Tibial nerve (tissue), 4 donors: ENCODE measurements at places on chromosomes 6 and 20.

GRCh38 chr20:62210496-62210855 lies 9.6 kb downstream of the HRH3 start:
- no peak for DNase-seq

DNA sequence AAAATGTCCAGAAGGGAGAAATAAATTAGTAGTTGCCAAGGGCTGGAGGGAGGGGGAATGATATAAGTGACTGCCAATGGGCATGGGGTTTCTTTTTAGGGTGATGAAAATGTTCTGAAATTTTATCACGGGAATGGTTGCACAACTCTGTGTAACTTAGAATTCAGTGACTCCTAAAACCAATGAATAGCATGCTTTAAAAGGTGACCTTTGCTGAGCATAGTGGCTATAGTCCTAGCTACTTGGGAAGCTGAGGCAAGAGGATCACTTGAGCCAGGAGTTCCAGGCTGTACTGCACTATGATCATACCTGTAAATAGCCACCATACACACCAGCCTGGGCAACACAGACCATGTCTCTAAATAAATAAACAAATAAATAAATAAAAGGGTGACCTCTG lies 109.0 kb downstream of the ATG5 start:
- DNase-seq = no peak

- DNase-seq = no peak
Measured at GRCh38 chr6:108235127-108235526, 25.7 kb downstream of the SNX3 start.

DNA sequence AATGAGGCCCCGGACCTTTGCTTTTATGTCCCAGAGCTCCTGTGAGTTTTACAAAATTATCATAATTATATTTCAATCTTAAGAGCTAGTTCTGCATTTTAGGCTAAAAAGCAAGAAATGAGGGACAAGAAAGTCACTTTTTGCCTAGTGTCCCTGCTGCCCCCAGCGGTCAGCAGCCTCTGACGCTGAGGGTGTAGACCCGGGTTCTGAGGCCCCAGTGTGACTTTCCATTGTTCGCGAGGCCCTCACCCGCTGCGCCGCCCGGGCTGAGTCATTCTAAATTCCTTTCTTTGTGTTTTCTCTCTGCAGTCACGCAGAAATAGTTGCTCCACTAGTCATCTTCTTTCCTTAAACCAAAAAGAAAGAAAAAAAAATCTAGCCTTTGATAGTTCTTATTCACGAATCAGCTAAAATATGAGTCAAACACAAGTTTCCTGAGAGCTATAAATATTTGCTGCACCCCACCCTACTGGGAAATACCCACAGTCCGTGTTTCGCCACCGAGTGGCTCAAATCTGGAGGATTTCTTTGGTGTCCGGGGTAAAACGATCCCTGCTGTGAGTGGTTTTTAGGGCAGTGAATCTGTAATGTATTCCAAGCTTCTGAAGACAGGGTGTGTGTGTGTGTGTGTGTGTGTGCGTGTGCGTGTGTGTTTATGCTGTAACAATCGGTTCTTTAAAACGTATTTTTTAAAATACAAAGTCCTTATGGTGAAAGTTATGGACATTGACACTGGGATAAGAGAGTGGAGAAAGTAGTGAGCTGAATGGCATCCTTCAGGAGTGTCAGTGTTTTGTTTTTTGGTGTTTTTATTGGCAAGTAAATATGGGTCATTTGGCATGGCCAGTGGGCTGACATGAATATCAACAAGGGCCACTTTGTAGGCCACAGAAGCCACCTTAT lies 59.7 kb upstream of the EEF1A1 start:
- peak; percentile 78 for DNase-seq

- no peak for DNase-seq
Measured at GRCh38 chr6:166494757-166495486, 91.6 kb downstream of the RAMACL start.

DNA sequence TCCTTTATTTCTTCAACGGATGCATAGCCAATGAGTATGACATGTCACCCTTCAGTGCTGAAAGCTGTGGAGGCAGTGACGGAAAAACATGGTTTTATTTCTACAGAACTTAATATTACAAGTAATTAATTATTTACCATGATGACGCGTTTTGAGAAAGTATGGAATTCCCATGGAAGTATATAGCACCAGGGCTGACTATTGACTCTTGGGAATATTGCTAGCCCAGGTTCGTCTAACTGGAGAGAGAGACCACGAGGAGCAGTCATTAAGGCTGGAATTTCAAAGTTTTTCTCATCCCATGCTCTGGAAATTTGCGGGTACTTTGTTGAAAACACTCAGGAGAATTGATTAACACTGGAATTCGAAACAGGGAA lies 155.2 kb upstream of the PRSS16 start:
- no peak for DNase-seq

DNA sequence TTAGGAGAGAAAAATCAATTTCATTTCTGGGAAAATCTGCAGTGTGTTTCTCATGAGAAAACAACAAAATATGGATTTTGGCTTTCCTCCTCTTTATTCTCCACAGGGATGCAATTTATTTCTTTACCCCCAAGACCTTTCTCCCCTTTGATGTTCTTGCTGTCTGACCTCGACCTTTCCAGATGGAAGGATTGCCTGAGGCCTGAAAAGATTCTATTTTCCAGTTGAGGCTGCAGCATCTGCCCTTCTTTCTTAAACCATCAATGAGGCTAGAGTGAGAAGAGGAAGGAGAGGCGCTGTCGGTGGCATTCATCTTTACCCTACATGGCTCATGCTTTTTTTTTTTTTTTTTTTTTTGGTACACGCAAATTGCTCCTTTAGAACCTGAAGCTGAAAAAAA lies 344.2 kb upstream of the BTBD3 start:
- no peak for DNase-seq

DNA sequence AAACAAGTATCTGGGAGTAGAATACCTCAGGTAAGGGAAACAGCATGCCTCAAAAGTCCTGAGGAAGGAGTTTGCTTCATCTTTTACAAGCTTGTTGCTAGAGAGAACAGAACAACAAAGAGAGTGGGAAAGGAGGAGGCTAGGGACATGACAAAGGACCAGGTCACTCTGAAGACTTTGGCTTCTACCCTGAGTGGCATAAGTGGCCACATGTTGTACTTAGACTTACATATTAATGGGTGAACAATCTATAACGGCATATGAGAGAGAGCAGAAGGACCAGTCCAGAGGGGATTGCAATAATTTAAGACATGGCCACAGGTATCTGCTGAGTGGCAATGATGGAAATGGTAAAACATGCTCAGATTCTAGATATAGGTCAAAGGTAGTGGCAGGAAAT lies 668.3 kb upstream of the ADGRB3 start:
- no peak for DNase-seq

DNA sequence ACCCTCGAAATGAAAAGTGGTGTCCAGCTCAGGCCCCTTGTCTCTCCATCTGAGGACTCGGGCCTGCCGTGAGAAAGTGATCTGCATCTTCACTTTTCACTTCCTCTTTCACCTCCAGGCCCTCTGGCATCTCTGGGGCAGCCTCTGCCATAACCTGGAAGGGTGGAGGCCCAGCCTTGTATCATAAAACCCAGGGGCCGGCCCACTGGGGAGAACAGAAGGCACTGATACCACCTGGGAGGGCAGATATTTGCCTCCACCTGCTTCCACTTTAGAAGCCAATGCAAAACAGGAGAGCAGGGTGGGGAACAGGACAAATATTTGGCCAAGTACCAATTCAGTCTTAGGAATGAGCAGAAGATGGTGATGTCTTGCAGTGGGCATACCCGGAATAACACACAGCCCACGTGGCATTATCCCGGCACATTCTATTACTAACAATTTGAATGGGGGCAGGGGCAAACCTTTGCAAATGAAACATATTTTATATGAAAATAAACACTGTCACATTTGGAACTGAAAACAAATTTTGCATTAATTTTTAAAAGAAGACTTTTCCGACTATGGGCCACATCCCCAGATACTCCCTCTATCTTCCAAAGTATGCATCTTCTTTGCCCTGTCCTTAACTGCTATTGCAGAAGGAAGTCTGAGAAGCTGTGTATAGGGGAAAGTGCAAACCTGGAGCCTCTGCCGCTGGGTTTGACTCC lies 69.2 kb upstream of the TBC1D7 start:
- DNase-seq = no peak

GRCh38 chr6:51616243-51616642 lies 471.2 kb downstream of the PKHD1 start:
- DNase-seq = no peak

DNA sequence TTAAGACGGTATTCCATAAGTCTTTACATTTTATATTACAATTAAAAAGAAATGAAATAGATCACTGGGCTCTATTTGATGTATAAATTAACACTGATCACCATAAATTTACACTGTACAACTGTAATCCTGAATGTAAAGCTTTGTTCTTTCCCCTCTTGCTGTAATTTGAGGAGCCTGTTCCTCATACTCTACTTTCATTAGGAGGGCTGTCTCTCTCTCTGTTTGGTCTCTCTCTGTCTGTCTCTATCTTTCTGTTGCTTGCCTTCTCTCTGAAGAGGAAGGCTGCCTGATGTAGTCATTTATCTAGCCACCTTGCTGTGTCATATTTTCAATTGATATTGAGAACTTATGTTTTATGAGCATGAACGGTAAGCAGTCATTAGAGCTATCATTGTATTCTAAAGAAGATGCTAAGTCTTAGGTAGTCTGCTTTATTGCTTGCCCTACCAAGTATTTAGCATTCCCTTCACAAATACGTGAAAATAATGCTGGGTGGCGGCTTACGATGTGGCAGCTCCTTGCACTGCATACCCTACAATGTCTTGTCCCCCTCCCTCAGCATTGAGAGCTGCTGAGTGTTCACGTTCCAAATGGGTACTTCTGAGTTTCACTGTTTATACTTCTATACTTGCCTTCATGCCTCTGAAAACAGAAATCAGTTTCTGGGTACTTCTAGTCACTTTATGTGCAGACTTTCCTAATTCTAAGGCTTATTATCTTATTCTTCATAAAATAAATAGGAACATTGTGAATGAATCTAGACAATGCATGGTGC lies 205.5 kb downstream of the NKAIN2 start:
- no peak for DNase-seq

DNA sequence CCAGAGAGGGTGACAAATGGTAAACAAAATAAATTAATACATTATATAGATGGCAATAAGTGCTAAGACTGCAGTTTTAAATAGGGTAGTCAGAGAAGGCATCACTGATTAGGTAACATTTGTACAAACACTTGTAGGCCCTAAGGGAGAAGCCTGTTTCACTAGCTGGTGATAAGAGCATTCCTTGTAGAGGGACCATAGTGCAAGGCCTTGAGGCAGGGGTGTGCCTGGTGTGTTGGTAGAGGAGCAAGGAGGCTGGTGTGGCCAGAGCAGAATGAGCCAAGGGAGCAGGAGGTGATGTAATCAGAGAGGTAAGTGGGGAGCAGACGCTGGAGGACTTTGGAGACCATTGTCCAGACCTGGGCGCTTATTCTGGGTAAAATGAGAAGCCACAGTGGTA lies 70.7 kb downstream of the ANKRD6 start:
- DNase-seq = no peak

GRCh38 chr6:39086711-39087110 lies 28.3 kb downstream of the SAYSD1 start:
- no peak for DNase-seq

GRCh38 chr20:61331543-61331942 lies 79.5 kb downstream of the CDH4 start:
- no peak for DNase-seq

DNA sequence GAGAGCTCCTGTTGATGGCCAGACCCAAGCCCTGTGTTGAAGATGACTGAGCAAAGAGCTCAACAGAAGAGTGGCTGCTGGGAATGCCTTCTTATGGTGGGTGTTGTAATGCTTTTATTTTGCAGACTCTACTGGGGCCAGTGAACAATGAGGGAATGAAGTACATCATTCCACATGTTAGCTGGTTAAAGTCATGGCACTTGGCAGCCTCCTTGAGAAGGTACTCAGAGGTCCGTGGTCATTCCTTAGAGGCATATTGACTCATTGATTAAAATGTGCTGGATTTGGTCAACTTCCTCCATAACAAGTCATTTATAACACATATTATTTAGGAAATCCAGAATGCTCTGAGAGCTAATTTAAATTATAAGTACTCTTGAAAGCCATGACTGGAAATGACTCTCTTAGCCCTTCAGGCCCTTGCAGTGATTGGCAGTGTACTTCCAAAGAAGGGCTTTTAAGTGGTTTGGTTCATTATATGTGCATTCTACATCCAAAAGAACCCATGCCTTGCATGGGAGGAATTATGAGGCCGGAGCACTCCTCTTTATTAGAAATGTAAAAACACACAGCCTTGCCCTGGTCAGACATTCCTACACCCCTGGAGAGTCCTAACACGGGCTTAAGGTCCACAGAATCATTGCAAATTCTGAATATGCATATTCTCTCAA lies 976.9 kb downstream of the KIF16B start:
- no peak for DNase-seq

DNA sequence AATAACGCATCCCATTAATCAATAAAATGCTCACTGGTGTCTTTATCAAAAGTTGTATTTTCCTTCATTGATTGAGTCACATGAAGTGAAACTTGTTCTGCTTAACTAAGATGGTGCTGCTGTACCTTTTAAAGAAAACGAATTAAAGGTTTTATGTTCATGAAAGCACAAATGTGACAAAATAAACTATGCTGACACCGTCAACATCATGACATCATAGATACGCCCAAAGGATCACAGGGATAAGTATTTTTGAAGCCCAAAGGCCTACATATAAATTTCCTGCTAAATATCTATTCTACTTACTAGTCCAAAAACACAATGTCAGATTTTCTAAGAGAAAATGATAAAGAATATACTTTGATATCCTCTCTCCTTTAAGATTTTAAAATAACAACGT lies 94.4 kb downstream of the FAM217A start:
- no peak for DNase-seq

- no peak for DNase-seq
Measured at GRCh38 chr6:158475344-158476302, 84.3 kb upstream of the TMEM181 start.

- DNase-seq = no peak
Measured at GRCh38 chr6:98576791-98577190, 257.6 kb upstream of the POU3F2 start.

DNA sequence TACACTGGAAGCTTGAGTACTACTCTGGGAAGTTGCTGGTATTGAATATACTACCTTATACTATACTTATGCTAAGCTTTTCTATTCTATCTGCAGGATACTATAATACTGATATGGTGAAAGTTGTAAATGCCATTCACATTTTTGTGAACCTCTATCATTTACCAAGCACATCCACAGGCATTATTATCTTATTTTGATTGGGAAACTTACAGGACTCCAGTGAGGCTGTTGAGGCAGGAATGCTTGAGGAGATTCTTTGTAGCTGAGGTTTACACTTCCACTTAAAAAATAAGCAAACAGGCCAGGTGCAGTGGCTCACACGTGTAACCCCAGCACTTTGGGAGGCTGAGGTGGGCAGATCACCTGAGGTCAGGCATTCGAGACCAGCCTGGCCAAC lies 442.9 kb downstream of the QKI start:
- no peak for DNase-seq

DNA sequence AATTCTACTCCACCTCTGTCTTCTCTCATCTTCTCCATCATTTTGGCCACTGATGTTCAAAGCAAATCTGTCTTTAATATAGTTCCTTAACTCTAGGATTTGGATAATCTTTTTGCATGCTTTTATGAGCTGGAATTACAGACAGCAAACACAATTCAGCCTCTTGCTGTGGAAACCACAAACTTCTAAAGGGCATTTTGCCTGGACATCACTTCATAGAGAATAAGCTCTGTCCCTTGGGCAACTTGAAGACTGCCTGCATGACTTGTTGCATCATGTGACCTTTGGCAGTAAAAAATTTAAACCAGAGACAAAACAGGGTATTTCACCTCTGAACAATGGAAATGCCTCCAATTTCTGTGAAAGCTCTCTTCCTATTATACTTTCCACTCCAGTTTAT lies 74.1 kb upstream of the HDDC2 start:
- DNase-seq = no peak

- DNase-seq = peak; percentile 8
Measured at GRCh38 chr6:107561306-107561705, 71.4 kb downstream of the SOBP start.
